ENCODE measurements at places on chromosomes 6 and 20.
A peak's percentile ranks its signal among the peaks of the same experiment; 100 is the strongest.

- no peak for DNase-seq
These were observed 101.3 kb upstream of the UFL1 start for GRCh38 chr6:96420294-96420693.

- no peak for DNase-seq
These were observed 126.2 kb upstream of the EXOC2 start for GRCh38 chr6:819122-819521.

- DNase-seq: peak; percentile 74
These were observed 304.4 kb downstream of the PREX1 start for GRCh38 chr20:48523191-48523995.

GRCh38 chr6:158564243-158565121, 4.6 kb downstream of the TMEM181 start:
- no peak for DNase-seq

GRCh38 chr20:25037288-25038102, 20.4 kb downstream of the ACSS1 start:
- no peak for DNase-seq
